CD4-positive, alpha-beta memory T cell (primary cell): ENCODE measurements at places on chromosomes 7 and 10. TPM values are rescaled to one million over a fixed set of nuclear protein-coding genes. Genes with fewer than 3 reads are reported as not detected.

HTRA1 gene
- 0.21 TPM for polyA plus RNA-seq

PALD1 gene
- polyA plus RNA-seq: not detected

LGI1 gene
- not detected for polyA plus RNA-seq

TMEM176B gene
- not detected for polyA plus RNA-seq

CELF2 gene
- polyA plus RNA-seq: 122 TPM

NUPR2 gene
- 1.5 TPM for polyA plus RNA-seq

SEC24C gene
- polyA plus RNA-seq: 32.5 TPM

PIK3CG gene
- polyA plus RNA-seq: 15.3 TPM

TMEM229A gene
- not detected for polyA plus RNA-seq

P4HA1 gene
- polyA plus RNA-seq: 22.9 TPM

ZNF467 gene
- 1.2 TPM for polyA plus RNA-seq

PNLIP gene
- polyA plus RNA-seq: not detected

ZNF680 gene
- polyA plus RNA-seq: 10.1 TPM

PDZD7 gene
- 0.20 TPM for polyA plus RNA-seq

TRIM4 gene
- polyA plus RNA-seq: 28.8 TPM

CABCOCO1 gene
- not detected for polyA plus RNA-seq

CYP2C19 gene
- polyA plus RNA-seq: not detected
